ENCODE measurements at places on chromosomes 4 and X.

DNA sequence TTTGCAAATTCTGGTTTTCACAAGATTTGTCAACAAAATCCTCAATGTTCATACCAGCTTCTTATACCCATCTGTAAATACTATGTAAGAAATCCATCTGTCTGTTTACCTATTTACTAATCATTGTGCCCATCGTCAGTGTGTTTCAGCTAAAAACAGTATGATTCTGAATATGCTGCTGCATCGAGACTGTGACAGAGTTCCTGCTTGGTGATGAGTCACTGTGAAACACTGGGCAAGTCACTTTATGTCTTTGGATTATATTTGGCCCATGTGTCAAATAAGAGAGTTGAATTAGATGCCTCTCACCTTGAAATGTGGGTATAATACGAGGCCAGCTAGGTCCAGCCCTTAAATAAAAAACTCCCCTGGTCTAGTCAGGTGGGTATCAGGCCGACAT, 79.3 kb downstream of the CBLL2 start:
- no peak for DNase-seq

DNA sequence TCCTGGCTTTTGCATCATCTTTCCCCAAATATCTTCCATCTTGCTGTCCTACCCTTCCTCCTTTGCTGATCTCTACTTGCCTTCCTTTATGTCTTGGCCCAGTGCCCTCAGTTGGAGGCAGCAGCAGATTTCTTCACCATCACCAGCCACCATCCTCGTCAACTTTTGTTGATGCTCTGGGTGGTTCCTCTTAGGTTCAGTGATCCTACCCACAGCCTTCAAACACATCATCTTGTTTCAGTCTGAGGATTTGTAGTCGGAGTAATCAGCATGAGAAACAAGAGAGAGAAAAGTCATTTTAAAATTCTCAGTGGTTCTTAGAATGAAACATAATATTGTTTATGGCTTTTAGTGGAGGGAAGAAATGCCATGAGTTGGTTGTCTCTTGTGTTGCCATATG, 65.8 kb downstream of the FTHL17 start:
- DNase-seq, result no peak

GRCh38 chr4:4315461-4316149, 25.6 kb downstream of the ZBTB49 start:
- no peak for DNase-seq

DNA sequence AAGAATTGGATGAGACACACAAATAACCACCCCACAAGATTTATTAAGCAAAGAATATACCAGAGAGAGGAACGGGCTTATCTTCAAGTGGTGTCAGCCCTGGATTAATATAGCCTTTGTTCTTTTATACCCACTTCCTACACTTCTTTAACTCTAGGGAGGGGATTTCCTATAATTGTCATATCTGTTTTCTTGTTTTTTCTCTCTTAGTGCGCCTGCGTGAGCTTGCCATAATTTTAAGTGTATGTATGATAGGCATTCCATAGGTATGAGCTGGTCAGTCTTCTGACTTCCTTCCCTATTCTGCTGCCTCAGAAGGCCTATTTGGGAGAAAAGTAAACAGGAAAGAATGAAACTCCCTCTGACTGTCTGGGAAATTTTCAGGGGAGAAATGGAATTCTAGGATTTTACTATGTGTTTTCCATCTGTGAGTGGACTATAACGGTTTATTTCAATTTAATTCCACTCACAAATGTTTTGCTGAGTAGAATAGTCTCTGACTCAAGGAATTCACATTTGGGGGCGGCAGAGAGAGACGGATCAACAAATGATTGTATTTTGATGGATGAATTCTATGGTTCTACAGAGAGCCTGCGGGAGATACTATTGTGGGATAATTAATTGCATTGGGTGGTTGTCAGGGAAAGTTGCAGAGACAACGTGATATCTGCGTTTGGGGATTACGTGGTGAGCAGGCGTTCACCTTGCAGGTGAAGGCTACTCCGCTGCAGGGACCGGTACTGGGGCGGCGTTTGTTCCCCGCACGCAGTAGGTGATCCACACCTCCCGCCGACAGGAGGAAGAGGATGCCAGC, 626 bp upstream of the CEP135 start:
- peak; percentile 96 for DNase-seq

GRCh38 chrX:104712515-104712914, 146.5 kb downstream of the IL1RAPL2 start:
- no peak for DNase-seq

DNA sequence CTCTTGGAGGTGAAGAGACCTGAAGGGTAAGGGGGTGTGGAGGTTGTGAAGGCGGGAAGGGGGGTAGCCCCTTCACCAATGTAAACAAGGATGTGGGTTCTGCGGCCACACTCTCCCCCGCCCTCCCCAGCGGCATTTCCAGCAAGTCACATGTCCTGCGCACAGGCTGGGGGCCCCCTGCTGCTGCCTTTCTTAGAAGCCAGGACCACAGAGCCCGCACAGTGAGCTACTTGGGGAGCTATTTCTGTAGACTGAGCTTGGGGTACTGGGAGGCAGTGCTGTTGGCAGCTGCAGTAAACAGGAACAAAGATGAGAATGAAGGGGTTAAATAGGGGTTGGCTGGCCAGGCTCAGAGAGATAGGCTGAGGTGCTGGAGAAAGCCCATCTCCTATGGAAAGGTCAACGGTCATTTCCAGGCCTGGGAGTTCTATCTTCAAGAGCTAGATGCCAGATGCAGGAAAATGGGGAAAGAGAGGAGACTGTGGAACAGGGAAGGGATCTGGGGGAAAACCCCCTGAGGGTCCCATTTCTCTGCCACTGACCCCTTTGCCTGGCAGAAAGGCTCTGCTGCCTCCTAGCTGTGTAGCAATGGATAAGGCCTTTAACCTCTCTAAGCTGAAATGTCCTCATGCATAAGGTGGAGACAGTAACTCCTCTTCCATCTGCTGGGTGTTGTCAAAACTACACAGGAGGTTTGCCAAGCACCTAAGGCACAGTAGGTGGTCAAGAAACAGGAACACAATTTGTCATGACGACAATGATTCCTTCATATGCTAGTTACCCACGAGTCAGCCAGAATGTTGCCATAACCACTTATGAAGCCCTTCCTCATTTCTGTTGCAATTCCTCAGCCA, 18.5 kb upstream of the PIM2 start:
- DNase-seq, result peak; percentile 32

DNA sequence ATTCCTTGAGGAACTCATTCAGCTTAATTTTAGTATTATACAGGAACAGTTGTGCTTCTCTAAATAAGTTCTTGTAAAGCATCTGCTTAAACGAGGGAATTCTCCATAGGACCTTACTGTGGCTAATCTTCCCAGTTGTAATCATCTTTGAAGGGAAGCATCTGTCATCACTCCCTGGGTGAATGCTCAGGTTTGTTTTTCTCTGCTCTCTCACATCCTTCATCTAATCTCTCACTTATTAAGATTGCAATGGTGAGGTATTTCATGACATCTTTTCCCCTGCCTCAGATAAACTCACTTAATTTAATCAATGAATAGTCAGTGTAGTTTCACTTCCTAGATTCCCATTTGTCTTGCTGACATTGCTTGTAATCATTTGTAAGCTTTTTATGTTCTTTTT, 121.8 kb upstream of the ADAMTS3 start:
- no peak for DNase-seq

- DNase-seq, result peak; percentile 38
Observed at GRCh38 chr4:19327364-19327763, 924.3 kb upstream of the SLIT2 start.

- peak; percentile 61 for DNase-seq
Observed at GRCh38 chr4:141241986-141242385, 21.3 kb downstream of the ZNF330 start.

- no peak for DNase-seq
Observed at GRCh38 chr4:86675548-86675947, 81.4 kb downstream of the PTPN13 start.

GRCh38 chr4:128286474-128287058, 1.0 kb downstream of the PGRMC2 start:
- DNase-seq, result peak; percentile 61

DNA sequence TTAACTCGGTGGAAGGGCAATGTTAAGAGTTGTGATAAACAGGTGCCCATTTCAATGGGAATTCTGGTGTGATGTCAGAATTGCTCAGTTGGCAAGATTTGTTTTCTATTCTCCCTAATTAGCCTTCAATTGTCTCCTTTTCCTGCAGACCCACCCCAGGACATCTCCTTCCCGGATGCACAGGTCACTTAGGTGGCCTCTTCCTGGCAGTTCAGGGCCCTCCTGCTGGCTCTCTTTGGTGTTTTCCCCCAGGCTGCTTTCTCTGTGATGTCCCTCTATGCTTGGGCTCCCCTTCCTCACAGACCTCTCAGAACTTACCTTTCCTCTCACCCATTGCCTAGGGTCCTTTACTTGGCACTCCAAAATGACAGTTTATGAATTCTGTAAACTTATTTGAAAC, 126.3 kb downstream of the GPAT3 start:
- DNase-seq, result no peak

GRCh38 chr4:41517747-41518146, 20.2 kb upstream of the LIMCH1 start:
- no peak for DNase-seq
